ENCODE measurements at places on chromosomes 6 and 20. TPM values are rescaled to one million over a fixed set of nuclear protein-coding genes. Genes with fewer than 3 reads are reported as not detected.
A peak's percentile ranks its signal among the peaks of the same experiment; 100 is the strongest.

DNA sequence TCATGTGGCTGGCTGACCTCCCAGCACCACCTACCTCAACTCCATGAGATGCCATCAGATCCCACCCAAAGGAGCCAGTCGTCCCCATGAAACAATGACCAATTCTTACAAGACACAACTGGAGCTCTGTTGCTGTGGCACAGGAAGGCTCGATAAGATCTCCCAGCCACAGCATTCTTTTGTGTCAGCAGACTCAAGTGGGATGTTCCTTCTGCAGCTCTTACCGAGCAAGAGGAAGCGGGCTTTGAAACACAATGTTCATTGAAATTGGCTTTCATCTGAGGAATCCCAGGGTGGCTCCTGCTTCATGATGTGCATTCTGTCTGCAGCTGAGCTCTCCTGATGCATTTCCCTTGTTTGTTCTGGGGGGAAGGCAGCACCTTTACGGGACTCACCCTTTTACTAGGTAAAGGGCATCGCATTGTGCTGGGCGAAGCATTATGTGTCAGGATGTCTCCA is 222.0 kb upstream of the SGK1 start:
- no peak for DNase-seq

GRCh38 chr6:36594816-36595643 is 868 bp downstream of the SRSF3 start:
- DNase-seq: peak; percentile 72

DNA sequence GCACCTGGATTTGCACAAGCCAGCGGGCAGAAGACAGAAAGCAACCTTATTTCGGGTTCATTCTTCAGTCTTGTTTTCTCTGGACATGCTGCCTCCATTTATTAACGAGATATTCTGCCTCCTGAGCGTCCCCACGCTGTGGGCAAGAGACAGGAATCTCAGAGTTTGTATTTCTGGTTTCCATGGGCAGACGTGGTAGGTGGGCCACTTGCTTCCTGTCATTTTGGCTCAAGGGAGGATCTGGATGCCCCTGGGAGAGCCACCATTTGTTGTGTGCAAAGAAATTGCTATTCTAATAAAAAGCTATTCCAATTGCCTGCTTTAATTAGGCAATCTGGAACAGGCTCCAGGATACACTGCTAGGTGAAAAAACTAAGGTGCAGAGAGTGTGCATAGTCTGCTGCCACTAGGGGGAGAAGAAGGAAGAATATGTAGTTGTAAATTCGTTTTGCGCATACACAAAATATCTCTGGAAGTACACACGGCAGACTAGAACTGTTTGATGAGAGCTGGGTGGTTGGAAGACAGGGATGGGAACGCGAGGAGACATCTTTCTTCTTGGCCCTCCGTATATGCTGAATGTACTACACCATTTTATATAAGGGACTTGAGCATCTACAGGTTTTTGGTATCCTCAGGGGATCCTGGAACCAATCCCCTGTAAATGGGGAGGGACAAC is 30.1 kb upstream of the SLC16A10 start:
- DNase-seq: no peak

DNA sequence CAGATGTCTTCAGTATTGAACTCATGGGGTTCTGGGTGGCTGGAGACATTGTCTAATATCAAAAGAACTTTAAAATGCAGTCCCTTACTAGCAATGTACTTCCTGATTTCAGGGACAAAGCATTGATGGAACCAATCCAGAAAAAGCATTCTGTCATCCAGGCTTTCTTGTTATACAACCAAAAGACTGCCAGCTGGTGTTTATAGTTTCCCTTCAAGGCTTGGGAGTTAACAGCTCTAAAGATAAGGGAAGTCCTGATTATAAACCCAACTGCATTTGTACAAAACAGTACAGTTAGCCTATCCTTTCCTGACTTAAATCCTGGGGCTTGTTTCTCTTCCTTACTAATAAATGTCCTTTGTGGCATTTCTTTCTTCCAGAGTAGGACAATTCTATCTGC is 160.0 kb downstream of the COL21A1 start:
- no peak for DNase-seq

DNA sequence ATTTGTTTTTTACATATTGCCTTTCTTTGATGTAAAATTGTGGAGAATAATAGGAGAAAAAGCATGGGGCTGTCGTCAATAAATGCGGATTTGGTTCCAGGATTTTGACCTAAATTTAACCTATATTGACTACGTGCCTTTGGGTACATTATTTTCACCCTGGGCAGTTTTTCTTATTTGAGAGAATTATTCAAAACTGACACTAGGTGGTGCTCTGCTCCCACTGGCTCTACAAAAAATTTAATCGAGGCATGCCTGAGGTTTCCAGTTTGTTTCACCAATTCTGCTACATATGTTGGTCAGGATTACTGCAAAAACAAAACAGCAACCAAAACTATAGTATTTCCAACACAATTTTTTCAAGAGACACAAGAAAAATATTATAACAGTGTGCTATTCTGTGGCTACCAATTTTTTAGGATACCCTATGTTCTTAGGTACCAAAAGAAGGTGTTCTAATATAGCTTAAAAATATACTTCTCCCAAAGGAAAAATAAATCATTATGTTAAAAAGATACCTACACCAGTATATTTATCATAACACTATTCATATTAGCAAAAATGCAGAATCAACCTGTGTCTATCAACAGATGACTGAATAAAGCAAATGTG is 48.6 kb upstream of the FABP7 start:
- DNase-seq: no peak

PTK6 gene
- total RNA-seq: not detected

TSHZ2 gene
- 51.9 TPM for total RNA-seq

HCRTR2 gene
- total RNA-seq: not detected

POU5F1 gene
- not detected for total RNA-seq

All from ascending aorta (tissue), 2 donors.